ENCODE measurements at places on chromosomes 3 and 15.
A peak's percentile ranks its signal among the peaks of the same experiment; 100 is the strongest.

DNA sequence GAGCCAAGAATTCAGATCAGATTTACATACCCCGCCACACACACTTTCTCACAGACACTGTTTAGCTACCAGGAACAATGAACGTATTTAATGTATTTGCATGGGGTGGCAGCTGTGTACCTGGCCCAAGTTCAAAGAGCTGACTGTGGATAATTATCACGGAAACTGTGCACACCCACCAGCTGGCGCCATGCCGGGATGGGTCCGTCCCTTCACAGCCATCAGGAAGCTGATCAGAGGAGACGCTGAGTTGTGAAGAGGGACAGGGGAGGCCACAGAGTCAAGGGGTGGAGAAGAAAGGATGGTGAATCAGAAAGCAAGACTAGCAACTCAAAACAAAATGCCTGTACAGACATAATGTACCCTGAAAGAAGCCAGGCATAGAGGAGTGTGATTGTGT, 13.1 kb upstream of the PLA2G4D start:
- DNase-seq: peak; percentile 70

- no peak for DNase-seq
Observed at GRCh38 chr3:4664412-4664811, 171.3 kb downstream of the ITPR1 start.

DNA sequence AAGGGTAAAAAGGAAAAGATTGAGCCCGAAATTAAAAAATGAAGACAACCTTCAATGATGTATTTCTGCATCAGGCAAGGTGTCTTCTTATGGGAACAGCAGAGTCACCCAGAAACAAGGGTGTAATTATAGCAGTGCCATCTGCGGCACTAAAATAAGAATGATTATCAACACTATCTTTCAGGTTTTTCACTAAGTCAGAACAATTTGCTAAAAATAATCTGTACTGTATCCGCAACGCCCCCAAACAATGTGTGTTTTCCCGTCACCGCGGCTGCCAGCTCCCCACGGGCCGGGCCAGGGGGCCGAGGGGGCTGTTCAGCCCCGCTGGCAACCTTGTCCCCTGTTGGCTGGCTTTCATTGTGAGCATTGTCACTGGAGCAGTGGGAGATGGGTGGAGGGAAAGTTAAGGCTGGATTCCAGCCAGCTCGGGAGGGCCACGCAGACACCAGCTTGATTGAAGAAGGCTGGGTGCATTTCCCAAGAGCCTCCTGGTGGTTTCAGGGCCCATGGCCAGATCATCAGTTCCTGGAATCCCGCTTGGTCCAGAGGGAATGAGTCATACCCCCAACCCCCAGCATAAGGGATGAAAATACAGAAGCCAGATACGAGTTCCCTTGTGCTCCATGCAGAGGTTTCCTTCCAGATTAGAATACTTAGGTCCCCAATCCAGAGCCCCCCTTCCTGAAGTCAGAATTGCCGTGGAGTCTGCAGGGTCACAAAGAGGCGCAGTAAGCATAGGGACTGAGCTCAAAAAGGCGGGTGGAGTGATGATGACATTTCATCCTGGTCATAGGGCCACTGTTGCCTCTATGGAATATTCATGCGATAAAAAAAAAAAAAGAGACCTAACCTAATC, 90.2 kb upstream of the KLF13 start:
- no peak for DNase-seq

DNA sequence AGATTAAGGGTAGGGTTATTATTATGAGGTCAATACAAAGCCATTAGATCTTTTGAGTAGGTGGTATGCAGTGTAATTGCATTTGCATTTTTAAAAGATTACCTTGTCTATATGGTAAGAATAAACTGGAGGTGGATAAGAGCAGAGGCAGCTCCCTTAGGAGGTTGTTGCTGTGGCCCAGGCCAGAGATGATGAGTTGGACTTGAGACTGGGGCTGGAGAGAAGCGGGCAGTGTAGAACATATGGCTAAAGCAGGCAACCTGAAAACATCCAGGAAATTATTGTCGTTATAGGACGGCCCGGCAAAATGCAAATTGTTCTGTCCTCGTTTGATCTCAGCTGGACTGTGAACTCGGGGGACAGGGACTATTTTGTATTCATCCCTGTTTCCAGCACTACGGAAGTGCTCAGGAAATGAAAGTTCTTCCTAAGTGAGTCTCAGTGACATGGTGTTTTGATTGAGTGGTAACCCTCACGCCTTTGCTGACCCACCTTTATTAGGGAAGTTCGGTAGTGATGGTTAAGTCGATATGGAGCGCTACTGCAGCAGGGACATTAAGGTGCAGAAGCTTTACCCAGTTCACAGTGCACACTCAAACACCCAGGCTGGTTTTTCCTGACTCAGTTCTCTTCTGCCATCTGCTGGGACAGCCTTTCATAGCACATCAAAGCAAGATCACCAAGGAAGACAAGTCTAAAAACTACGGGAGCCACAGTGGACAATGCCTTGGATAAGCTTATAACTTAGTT, 27.2 kb upstream of the VPS33B start:
- peak; percentile 63 for DNase-seq

DNA sequence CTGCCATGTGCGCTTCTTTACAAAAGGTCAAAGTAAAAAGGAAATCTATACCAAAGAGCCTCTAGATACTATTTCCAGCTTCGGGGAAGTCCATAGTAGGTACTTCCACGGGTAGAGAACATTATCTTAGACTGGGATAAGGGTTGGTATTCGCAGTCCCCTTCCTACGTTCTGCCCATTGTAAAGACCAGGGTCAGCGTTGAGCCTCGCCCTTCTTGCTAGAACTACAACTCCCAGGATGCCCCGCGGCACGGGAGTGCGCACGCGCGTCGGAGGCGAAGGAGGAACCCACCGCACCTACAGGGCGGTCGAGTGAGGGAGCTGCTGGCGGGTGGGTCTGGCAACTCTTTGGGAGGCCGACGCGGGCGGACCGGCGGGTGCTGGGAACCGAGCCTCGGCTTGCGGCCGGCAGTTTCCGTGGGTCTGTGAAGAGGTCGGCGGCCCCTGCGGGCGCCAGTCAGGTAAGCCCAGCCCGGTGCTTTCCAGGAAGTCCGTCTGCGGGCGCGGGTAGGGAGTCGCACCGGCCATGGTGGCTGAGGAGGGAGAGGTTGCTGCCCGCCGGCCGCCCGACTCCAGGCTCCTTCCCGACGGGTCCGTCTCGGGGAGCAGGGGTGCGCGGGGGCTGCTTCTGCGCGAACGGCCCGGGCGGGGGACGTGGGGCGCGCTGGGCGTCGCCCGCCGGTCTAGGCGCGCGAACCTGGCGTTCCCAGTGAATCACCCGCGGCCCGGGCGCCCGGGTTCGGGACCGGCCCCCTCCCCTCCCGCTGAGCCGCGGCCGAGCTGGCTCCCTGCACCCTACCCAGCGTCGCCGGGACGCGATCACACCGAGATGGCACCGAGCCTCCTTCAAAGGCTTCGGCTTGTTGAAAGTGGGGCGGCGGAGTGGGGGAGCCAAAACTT, at the start of gene TMOD3:
Gene TMOD3 (plus strand): TSS at position 278 of the 900 bp plus-strand sequence. CDS start 33,232 bp downstream, outside the sequence.
- peak; percentile 89 for DNase-seq

- DNase-seq: no peak
Observed at GRCh38 chr15:91184441-91184840, 84.4 kb downstream of the SV2B start.

DNA sequence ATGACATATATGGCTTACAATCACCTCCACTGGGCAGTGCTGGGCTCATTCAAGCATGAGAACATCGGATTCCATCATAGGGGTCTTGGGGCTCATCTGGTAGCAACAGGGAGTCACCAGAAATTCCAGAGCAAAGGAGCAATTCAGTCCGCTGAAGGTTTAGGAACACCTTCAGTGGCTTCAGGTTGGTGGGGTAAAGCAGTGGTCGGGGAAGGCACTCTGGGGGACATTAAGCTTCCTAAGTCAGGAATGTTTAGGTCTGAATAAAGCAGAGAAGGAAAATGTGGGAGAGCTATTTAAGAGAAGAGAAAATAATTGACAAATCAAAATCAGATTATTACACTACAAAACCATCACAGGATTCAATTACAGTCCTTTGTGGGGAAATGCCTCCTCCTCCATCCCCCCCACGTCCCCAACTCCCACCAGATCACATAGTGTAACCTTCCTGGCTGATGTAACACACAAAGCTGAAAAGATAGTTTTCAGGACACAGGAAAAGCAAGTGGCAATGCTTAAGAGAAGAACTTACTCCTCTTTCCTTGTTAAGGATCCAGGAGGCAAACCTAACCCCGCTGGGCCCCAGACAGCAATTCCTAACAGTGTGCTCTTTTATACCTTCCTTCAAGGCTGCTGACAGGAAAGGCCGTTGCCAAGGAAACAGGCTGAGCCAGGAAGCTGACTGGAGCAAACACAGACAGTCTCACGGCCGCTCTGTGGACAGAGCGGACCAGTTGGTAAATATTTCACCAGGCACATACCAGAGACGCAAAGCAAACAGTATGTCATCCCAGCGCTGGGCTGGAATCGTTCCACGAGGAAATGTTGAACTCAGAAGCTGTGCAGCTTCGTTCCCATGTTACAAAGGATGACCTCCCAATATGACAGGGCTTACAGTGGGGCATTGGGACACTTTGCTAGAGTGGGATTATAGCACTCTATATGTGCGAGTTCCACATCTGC, 57.5 kb upstream of the LMCD1 start:
- DNase-seq: peak; percentile 90

DNA sequence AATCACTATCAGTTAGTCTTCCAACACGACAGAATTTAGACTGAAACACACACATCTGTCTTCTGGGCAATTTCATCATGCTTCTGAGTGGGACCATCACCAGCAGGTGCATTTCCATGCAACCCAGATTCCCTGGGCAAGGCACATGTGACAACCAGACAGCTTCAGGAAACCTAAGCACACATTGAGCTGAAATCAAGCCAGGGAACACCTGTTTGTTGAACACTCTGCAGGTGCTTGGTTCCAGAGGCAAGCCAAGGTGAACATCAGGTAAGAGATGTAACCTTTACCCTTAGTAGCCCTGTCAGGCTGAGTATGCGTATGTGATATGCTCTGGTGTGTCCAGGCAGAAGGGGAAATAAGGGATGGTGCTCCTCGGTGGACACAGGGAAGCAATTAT, 3.3 kb upstream of the PSMD2 start:
- DNase-seq: peak; percentile 69

DNA sequence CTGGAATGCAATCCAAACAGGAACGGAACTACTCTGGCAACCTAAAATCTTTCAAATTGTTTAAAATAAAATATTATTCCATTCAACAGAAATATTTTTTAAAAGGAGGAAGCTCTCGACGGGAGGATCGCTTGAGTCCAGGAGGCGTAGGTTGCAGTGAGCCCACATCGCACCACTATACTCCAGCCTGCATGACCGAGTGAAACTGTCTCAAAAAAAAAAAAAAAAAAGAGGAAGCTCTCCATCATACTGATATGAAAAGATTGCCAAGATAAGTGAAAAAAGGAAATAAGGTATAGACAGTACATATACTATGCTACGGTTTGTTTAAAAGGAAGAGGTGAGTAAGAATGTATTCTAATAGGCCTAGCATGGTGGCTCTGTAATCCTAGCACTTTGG, 3.6 kb downstream of the RAD18 start:
- no peak for DNase-seq

- no peak for DNase-seq
Observed at GRCh38 chr3:127835993-127836882, 13.9 kb upstream of the MGLL start.

DNA sequence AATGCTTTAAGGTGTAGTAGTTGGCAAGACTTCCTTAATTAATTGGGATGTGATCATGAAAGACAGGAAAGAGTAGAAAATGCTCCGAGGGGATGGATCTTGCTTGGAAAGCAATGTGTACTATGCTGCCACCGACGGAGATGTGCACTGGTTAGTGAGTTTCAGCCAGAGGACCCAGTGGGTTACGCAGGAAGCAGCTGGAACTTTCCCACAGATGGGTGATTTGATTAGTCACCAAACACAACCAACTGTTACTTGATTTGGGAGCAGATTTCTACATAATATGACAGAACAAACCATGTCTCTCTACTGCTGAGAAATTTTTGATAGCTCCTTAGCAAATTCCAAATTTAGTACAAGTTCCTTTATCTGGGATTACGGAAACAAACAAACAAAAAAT, 245.4 kb upstream of the MCTP2 start:
- DNase-seq: no peak

DNA sequence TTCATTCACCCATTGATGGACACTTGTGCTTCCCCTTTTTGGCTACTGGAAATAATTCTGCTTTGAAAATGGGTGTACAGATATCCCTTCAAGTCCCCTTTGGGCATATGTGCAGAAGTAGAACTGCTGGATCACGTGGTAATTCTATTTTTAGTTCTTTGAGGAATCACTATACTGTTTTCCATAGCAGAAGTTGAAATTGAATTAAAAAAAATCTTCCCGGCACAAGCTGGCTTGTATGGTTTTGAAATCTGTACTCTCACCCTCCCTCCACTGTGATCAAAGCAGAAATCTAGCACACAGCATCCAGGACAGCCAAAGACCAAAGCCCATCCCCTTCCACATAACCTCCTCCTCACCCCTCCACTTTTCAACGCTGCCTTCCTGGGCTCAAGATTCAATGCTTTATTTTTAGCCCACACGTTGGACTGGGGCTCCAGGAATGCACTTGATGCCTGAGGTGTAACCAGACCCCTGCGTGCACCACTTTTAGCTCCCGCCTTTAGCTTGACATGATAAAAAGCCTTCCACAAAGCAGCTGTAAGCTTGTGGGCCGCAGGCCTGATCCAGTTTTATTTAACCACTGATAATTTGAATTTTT, 29.9 kb downstream of the TMEM40 start:
- DNase-seq: no peak

- no peak for DNase-seq
Observed at GRCh38 chr15:75449585-75450306, 1.7 kb downstream of the SIN3A start.

- no peak for DNase-seq
Observed at GRCh38 chr3:156593814-156594213, 38.9 kb upstream of the SSR3 start.

GRCh38 chr3:97935842-97936241, 36.4 kb downstream of the RIOX2 start:
- no peak for DNase-seq

DNA sequence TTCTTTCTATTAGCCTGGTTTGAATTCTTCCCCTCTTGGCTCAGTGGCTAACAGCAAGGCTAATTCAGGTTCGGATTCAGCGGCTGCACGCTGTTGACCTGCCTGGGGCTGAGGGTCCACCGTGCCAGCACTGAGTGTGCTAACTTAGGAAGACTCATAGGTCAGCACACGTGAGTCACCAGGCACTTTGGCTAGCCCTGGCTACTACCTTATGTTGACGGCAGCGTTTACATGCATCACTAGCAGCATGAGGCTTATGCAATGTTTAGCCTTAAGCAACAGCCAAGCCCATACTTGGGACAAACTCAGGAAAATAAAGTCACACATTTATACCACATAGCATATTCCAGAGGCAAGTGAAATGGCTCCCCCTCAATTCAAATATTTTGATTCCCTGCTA, 137.7 kb downstream of the RAB11A start:
- no peak for DNase-seq

- DNase-seq: no peak
Observed at GRCh38 chr15:59237119-59237855, 30.6 kb downstream of the LDHAL6B start.

- no peak for DNase-seq
Observed at GRCh38 chr3:9205345-9206143, 43.9 kb downstream of the SRGAP3 start.

GRCh38 chr3:72784226-72784625, 64.0 kb downstream of the SHQ1 start:
- DNase-seq: no peak
